ENCODE measurements at places on chromosomes 6 and 20.

DNA sequence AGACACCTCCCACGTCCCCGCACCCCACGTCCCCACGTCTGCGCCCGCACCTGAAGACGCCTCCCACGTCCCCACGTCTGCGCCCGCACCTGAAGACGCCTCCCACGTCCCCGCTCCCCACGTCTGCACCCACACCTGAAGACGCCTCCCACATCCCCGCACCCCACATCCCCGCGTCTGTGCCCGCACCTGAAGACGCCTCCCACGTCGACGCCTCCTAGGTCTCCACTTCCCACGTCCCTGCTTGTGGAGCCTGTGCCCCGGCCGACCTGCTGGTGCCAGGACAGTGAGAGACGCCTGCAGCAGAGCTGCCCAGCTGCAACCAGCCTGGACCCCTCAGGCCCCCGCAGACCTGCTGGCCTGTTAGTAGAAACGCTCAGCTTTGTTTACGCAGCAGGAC lies 22.6 kb downstream of the ANKRD60 start:
- H3K36me3 ChIP-seq: no peaks in the 10 kb centered on the region
- no peak overlapping the region for H3K27ac ChIP-seq
- H3K4me1 ChIP-seq: 0 out of 2 replicates have a peak, but pooled peaks cover 5% of the 10 kb centered on the region

DNA sequence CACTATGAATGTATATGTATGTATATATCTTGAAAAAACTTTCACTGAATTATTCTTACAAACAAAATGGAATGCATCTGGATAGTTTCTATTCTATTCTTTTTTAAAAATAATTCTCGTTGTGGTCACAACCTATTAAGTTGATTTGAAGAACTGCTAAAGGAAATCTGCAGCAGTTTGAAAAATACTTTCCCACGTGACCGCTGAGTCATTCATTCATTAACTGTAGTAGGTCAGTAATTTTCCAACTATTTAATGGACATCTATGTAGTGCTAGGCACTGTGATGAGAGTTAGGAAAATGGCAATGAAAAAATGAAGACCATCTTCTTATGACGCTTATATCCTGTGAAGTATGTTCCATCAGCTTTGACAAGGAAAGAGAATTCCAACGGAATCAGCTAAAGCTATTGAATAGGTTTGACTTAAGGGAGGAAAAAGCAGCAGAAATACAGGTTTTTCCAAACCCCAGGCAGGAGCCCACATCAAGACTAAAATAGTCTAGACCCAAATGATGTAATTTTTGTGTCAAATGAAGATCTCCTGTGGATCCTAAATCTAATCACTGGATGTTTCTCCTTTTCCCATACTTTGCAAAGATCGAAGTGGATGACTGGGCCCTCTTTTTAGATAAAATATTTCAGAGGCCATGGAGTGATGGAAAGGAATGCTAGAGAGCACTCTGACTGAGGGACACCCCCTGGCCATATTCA lies 4.1 kb upstream of the EFHC1 start:
- H3K27ac ChIP-seq: peak overlapping the region; percentile 88
- H3K4me1 ChIP-seq: peaks cover 70% of the 10 kb centered on the region
- peak overlapping the region; percentile 66 for H3K4me3 ChIP-seq
- H3K36me3 ChIP-seq: peaks cover 4% of the 10 kb centered on the region

DNA sequence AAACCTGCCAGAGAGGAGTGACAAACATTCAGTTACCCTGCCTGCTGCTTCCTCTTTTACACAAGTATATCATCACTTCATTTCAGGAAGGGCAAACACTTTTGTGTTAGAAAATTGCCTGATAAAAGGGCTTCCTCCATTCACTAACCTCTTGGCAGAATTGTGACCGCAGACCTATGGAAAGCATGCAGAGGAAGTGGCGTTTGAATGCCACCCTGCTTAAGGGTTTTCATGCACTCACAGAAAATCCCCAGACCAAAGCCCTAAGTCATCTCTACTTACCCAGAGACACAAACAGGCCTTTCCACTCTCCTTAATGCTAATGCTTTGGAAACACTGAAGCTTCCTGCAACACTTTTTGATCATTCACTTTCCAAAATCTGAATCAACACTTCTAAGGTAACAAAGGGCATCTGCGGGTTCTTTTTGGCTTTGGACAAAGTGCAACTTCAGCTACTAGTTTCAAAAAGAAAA lies 22.1 kb upstream of the RALGAPA2 start:
- H3K36me3 ChIP-seq: no peaks in the 10 kb centered on the region
- no peak for DNase-seq
- H3K27me3 ChIP-seq: peaks cover 1% of the 10 kb centered on the region
- peaks cover 6% of the 10 kb centered on the region for H3K4me1 ChIP-seq
- H3K27ac ChIP-seq: no peak overlapping the region

- H3K4me1 ChIP-seq: no peaks in the 10 kb centered on the region
- no peak overlapping the region for H3K4me3 ChIP-seq
- peaks cover 21% of the 10 kb centered on the region for H3K27me3 ChIP-seq
- no peaks in the 10 kb centered on the region for H3K36me3 ChIP-seq
- no peak overlapping the region for H3K27ac ChIP-seq
- no peak for DNase-seq
Observed at GRCh38 chr6:32459781-32460424, 20.2 kb downstream of the HLA-DRA start.

GRCh38 chr20:25081065-25081729 lies 744 bp downstream of the VSX1 start:
- H3K27ac ChIP-seq: no peak overlapping the region
- H3K4me1 ChIP-seq: peaks cover 13% of the 10 kb centered on the region
- peaks cover 59% of the 10 kb centered on the region for H3K27me3 ChIP-seq
- H3K4me3 ChIP-seq: no peak overlapping the region
- no peak for DNase-seq
- H3K36me3 ChIP-seq: no peaks in the 10 kb centered on the region

DNA sequence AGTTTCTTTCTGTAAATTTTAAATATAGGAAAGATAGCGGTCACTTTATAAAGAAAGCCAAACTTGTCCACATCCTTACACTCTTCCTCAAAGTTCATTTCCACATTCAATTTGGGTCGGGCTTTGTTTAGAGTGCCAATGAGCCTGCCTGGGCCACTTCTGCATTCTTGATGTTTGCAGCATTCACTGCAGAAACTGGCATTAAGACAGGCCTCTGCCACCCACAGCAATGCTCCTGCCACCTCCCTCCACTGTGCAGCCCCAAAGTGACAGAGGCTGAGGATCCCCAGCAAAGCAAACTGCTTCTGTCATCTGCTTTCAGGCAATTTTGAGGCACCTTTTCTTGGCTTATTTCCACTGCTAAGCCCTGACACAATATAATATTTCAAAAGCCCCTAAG lies 61.2 kb downstream of the TNFAIP3 start:
- H3K27me3 ChIP-seq: peaks cover 1% of the 10 kb centered on the region
- H3K36me3 ChIP-seq: peaks cover under 1% of the 10 kb centered on the region
- no peak overlapping the region for H3K4me3 ChIP-seq
- H3K4me1 ChIP-seq: peaks cover 69% of the 10 kb centered on the region
- H3K27ac ChIP-seq: no peak overlapping the region
- no peak for DNase-seq

DNA sequence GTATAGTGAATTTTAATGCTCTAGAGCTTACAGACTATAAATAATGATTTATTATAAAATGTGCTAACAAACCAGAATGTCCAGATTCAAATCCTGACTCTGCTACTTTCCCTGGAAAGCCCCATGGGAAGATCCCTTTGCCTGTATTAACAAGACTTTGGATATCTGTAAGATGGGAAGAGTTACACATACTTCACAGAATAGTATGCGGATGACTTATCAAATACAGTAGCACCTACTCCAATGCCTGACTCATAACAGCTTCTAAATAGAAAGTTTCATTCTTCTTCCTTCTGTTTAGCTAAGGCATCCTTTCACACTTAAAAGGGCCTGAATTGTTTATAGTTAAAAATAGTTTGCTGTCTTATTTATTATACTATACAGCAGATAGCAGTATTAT lies 166.3 kb downstream of the KCNQ5 start:
- H3K4me1 ChIP-seq: peaks cover 57% of the 10 kb centered on the region
- peaks cover 21% of the 10 kb centered on the region for H3K36me3 ChIP-seq
- peak; percentile 85 for DNase-seq
- H3K27ac ChIP-seq: peak overlapping the region; percentile 94
- peak overlapping the region; percentile 73 for H3K4me3 ChIP-seq
- H3K27me3 ChIP-seq: peaks cover 1% of the 10 kb centered on the region

GRCh38 chr6:17036065-17036393 lies 65.8 kb upstream of the STMND1 start:
- no peaks in the 10 kb centered on the region for H3K36me3 ChIP-seq
- no peak overlapping the region for H3K4me3 ChIP-seq
- no peak overlapping the region for H3K27ac ChIP-seq
- DNase-seq: no peak
- H3K27me3 ChIP-seq: no peaks in the 10 kb centered on the region

DNA sequence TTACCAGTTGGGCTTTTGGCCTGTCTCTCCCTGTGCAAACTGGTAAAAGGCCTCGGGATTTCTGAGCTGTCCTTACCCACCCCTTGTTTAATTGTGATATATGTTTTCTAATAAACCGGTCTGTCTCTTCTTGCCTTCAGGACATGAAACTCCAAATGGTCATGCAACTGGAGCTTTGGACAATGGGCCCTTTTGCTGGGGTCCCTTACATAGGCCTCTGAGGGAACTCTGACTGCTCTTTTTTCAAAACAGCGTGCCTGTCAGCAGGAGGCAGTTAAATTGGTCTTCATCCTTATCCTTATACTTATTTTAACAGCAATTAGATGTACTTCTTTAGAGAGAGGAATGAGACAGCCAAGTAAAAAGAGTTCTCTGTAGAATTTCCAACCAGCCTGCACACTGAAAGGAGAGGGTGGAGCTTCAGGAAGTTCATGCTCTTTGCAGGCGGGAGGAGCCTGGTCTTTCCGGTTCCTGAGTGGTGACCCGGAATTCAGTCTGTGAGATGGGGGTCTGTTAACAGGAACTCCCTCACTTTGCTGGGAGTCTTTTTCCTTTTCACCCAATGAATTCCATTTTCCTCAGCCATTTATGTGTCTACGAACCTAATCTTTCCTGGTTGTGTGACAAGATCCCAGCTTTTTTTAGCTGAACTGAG lies 299.6 kb upstream of the GJE1 start:
- no peaks in the 10 kb centered on the region for H3K36me3 ChIP-seq
- no peak for DNase-seq
- no peak overlapping the region for H3K4me3 ChIP-seq
- peaks cover 3% of the 10 kb centered on the region for H3K27me3 ChIP-seq
- H3K4me1 ChIP-seq: no peaks in the 10 kb centered on the region

DNA sequence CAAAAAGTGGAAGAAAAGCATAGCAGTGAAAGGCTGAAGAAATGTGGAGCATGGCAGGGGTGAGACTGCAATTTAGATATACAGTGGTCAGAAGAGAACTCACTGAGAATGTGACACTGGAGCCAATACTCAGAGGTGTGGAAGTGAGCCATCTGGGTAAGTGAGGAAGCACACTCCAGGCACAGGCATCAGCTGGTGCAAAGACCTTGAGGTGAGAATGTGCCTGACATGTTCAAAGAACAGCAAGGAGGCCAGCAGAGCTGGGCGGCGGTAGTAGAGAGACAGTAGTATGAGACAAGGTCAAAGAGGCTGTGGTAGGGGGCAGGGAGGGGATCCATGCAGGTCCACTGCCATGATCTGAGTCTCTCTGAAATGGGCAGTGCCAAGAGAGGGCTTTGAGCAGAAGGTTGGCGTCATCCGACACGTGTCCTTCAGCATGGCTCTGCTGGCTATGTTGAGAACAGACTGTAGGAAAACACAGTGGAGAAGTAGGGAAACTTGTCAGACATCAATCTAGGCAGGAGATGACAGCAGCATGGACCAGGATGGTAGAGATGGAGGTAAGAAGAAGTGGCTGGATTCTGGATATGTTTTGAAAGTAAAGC lies 84.4 kb downstream of the PLCG1 start:
- no peak overlapping the region for H3K4me3 ChIP-seq
- peaks cover 49% of the 10 kb centered on the region for H3K4me1 ChIP-seq
- DNase-seq: no peak

DNA sequence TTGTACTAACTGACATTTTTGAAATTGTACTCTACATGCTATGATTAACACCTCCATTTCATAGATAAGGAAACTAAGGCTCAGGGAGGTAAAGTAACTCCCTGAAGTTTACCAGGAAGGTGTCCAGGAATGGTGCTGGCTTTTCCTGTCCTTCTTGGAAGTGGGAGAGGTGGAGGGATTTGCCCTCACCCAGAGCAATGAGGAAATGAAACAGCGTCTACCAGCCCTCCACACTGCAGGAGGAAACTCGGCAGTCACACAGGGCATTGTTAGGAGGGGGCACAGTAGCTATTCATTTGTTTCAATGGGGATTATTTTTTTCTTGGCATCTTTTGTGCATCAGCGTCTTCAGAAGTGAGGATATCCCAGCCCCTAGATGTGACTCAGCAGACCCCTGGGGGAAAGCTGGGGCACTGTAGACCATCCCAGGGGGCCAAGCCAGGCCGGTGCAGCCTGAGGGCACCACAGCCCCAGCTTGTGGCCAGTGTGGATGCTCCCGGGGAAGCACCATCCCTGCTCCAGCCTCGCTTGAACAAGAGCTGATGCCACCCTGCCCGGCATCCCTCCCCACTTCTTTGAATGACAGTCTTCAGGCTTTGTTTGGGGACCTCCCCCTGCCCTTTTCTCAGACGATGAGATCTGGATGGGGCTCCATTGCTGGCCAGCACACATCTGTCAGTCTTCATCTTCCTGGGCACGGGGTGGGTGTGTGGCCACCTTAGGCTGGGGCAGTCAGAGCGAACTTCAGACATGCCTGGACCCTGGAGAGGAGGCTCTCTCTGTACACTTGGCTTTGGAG lies 224.4 kb upstream of the PMEPA1 start:
- no peak overlapping the region for H3K4me3 ChIP-seq
- H3K27ac ChIP-seq: no peak overlapping the region
- DNase-seq: no peak
- peaks cover 39% of the 10 kb centered on the region for H3K27me3 ChIP-seq
- H3K4me1 ChIP-seq: peaks cover 11% of the 10 kb centered on the region
- no peaks in the 10 kb centered on the region for H3K36me3 ChIP-seq

DNA sequence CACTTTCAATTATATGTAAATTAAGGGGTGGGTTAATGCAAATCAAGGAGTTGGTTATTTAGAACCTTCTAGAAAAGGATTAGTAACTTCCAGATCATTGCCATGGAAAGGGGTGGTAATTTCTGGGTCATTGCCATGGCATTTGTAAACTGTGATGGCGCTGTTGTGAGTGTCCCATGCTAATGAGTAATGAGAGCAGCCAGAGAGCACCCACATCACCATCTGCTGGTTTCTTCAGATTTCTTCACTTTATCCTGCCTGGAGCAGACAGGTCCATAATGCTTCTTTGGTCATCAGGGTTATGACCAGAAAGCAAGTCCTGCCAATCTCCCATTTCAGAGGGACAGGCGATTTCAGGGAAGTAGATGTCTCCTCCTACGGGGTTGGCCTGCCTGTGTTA lies 311.3 kb upstream of the CNR1 start:
- H3K27ac ChIP-seq: no peak overlapping the region
- H3K36me3 ChIP-seq: peaks cover 4% of the 10 kb centered on the region
- no peak for DNase-seq
- H3K4me1 ChIP-seq: no peaks in the 10 kb centered on the region
